ENCODE measurements at places on chromosomes 1 and 21. TPM values are rescaled to one million over a fixed set of nuclear protein-coding genes. Genes with fewer than 3 reads are reported as not detected.

The NCF2 gene
- 52.6 TPM for total RNA-seq

The POU3F1 gene
- total RNA-seq: 0.48 TPM

The FPGT gene
- total RNA-seq: 16.6 TPM

The S100A3 gene
- 7.0 TPM for total RNA-seq

The VAV3 gene
- total RNA-seq: 0.96 TPM

The RPL22 gene
- 199 TPM for total RNA-seq

The FNDC10 gene
- total RNA-seq: 2.4 TPM

The UBE2J2 gene
- 48.0 TPM for total RNA-seq

The SMIM1 gene
- 6.7 TPM for total RNA-seq
